ENCODE measurements at places on chromosomes 7 and 10.

- DNase-seq: no peak
These were observed 11.2 kb upstream of the PRDX3 start for GRCh38 chr10:119189811-119190282.

GRCh38 chr7:143906895-143907294 lies 4.9 kb upstream of the TCAF1 start:
- DNase-seq: no peak

DNA sequence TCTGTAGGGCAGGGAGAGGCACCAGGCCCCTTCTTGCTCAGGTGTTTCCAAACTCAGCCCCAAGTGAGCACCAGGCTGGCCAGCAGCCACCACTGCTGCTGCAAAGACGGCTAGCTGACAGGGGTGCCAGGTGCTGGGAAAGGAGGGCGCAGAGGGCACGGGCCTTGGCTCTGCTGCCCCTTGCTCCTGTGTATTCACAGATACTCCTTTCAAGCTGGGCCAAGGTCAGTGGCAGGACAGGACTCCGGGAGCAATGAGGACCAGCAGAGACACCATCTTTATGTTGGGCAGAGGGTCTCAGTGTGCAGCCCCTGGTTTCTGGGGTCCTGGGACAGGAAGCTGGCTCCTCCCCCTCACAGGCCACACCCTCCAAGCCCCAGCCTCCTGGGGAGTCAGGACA lies 110.1 kb downstream of the SMURF1 start:
- no peak for DNase-seq

DNA sequence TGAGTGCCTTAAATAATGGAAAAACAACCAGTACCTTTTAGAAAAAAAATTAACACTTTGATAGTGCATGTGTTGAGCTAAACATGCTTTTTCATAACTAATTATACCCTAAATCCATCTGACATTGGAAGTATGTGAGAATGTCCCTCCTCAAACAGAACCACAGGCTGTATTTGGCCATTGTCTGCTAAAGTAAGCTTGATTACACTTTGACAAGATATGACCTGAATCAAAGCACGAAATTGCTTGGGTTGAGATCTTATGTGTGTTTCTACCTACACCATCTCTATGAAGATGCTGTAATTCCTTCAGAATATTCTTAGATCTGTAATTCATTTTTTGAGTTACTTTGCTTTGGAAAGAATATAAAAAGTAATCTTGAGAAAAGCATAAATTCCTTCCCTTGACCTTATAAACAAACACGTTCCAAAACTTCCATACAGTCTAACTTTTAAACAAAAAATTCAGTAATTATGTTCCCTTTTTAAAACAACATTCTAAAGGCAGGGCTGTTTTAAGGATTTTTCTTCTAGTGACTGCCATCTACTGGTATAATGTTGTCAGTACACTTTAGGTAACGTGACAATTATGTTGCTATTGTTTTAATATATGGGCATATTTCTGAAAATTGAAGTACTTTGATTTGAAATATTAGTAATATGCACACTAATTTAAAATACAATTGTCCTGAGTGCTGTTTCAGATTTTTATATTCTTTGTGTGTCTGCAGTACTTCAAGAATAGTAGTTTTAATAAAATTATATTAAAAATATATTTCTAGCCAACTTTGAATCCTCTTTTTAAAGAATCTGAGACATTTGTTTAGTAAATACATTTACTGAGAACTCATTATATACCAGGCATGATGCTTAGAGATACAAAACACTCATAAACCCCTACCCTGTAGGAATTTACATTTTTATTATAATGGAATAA lies 20.9 kb downstream of the CD36 start:
- no peak for DNase-seq

DNA sequence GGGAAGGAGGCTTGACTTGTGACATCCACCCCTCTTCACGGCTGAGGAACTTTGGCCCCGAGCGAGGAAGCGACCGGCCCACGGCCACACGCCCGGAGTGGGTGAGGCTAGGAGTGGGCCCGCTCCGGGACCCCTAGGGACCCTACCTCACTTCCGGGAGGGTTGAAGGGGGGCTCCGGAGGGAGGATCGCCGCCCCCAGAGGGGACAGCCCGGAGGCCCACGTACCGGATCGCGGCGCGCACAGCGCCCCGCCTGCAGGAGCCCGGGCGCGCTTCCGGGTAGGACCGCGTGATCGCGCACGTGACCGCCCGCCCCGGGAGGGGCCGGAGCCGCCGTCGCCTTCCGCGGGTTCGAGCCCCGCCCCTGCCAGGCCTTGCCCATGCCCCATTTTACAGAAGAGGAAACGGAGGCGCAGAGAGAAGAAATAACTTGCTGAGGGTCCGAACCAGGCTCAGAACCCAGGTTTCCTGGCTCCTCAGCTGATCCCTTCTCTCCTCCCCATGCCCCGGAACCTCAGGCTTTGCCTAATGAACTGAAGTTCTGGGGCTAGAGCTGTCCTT lies at the start of gene HPS1:
Gene HPS1 (minus strand): TSS at position 275 of the 561 bp plus-strand sequence. CDS start 3,695 bp downstream, outside the sequence.
- DNase-seq: peak; percentile 91

DNA sequence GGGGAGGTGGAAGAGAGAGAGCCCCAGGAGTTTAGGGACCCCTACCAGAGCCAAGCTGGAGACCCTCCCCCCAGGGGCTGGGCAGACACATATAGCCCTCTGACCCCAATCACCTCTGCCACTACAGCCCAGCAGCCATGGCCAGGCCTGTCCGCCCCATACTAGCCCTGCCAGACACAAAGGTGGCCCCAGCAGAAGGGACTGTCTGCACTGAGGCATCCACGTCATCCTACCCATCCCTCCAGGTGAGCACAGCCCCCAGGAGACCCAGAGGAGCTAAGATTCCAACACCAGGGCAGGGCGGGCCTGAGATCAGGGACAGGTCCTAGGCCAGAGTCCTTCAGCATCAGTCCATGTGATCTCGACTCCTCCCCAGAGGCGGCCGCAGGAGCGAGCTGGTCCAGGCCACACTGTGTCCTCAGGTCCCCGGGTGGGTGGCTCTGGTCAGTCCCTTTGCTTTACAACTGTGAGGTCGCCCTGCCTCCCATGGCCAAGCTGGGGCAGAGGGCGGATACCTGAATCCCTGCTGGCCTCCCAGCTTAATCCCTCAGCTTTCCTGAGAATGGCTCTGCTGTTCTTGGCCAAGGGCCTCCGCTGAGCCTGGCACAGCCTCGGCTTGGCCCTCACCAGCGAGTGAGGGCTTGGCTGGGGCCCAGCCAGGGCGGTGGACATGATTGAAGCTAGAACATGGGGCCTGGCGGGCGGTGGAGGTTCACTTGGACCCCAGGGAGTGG lies 14.3 kb upstream of the ELN start:
- DNase-seq: no peak

- no peak for DNase-seq
These were observed 1.0 kb upstream of the HIF1AN start for GRCh38 chr10:100534726-100535125.

DNA sequence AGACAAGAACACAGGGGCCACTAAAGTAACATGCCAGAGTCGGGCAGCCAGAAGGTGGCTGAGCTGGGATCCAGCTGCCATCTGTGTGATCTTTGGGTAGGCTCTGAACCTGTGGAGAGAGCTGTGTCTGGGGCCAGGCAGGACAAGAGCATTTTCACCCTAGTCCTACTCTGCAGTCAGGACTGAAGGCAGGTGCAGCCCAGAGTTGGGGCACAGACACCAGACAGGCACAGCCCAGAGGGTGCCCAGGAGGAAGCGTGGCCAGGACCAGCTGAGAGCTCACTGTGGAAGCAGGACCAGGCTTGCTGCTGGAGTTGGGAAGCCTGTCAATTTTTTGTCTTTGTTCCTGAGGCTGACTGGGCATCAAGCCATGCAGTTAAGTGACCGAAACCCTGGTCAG lies 113.6 kb downstream of the ADCY1 start:
- DNase-seq: no peak

GRCh38 chr10:12782537-12782936 lies 219.0 kb downstream of the CCDC3 start:
- peak; percentile 62 for DNase-seq

DNA sequence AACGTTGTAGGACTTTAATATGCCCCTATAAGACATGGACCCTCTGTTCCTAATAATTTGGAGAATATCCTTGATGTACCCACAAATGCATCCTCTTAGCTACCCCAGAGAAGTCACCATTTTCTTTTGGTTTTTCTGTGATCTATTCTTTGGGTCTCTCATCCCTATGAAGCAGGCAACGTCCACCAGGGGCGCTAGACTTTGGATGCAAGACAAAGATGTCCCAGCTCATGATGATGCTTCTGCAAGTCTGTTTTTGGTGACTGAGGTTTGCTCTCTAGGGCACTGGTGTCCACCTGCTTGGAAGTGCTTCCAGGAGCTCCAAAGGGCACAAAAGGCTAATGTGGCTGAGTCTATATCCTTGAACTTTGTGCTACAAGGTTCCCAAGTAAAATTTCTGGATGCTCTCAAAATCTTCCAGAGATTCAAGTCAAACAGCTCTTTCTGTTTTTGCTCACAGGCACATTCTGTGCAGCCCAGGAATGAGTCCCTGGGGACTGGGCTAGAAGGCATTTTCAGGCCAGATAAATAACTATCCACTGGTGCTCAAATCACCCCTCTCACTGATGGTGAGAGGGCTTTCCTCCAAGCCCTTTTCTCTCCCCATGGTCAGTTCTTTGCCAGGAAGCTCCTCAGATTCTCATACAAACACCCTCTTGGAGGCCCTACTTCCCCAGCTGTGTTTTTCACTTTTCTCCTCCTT lies 166.4 kb downstream of the C7orf25 start:
- DNase-seq: peak; percentile 66

- DNase-seq: peak; percentile 31
These were observed 117.3 kb upstream of the CDK6 start for GRCh38 chr7:92953657-92954056.

GRCh38 chr10:74164716-74165529 lies 13.9 kb downstream of the ADK start:
- no peak for DNase-seq
